Breast epithelium (tissue), 4 donors: ENCODE measurements at places on chromosomes 1 and 21.

DNA sequence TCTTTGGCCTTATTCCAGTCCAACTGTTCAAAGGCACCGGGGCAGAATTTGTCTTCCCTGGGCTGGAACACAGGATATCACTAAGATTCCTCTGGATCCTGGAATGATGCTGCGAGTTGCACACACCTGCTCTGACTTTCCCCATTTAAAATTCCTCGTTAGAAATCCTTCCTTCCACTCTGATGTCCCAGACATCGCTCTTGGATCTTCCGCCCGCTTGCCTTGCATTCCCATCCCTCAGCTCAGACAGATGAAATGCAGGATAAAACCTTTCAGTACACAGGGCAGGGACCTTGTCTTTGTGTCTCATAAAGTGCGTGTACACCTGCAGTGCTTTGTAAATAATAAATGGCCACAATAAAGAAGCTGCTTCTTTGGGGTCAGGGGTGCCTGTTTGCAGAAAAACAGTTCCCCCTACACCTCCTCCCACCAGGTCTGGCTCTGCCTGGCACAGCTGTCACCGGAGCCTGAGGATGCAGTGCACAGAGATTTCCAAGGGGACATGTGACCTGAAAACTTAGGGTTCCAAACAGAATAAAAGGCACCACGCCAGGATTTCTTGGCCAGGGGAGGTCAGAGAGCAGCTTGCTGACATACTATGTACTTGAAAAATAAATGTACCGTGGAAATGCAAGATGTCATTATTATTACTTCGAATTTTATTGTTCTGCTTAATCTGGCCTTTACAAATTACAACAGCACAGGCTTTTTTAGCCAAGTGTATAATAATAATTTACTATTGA lies 62.9 kb upstream of the SYT6 start:
- no peak for DNase-seq
- no peaks in the 10 kb centered on the region for H3K36me3 ChIP-seq
- no peaks in the 10 kb centered on the region for H3K27me3 ChIP-seq
- no peak overlapping the region for H3K4me3 ChIP-seq
- no peak overlapping the region for H3K27ac ChIP-seq

DNA sequence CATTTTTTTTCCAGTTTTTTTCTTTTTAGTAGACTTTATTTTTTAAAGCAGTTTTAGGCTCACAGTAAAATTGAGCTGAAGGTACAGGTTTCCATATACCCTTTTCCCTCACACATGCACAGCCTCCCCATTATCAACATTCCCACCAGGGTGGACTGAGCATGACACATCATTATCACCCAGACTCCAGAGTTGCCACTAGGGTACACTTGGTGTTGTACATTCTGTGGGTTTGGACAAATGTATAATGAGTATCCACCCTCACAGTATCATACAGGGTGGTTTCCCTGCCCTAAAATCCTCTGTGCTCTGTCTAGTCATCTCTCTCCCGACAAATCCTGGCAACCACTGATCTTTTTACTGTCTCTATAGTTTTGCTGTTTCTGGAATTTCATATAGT lies 3.0 kb upstream of the AIM2 start:
- no peak overlapping the region for H3K4me3 ChIP-seq
- no peaks in the 10 kb centered on the region for H3K36me3 ChIP-seq
- no peaks in the 10 kb centered on the region for H3K4me1 ChIP-seq
- H3K27ac ChIP-seq: no peak overlapping the region
- no peaks in the 10 kb centered on the region for H3K27me3 ChIP-seq

DNA sequence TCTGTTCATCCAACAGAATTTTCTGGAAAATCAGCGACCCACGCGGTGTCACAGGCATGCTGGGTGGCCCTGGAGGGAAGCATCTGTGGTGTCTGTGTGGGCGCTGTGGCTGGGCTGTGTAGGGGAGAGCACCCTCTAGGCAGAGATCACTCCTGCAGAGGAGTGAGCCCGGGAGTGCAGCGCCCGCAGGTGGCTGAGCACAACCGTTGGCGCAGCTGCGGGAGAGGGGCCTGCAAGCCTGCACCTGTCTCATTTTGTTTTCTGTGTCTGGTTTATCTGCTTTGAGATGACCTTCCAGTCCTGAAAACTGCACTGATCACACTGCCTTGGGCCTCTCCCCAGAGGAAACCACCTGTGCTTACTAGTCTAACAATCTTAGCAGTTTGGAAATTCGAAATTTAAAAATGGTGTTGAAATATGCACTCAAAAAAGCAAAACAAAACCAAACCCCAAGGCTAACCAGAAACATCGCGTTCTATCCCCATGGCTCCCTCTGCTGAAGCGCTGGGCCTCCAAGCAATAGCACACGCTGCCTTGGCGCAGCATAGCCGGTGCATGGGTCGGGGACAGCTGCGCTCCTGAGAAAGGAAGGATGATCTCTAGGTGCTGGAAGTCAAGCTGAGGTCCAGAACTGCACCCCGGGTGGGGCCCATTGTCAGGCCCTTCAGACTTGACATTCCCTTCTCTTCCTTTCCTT lies 4.8 kb downstream of the FAM3B start:
- peak overlapping the region; percentile 20 for H3K27ac ChIP-seq
- DNase-seq: no peak
- no peaks in the 10 kb centered on the region for H3K4me1 ChIP-seq
- H3K4me3 ChIP-seq: no peak overlapping the region
- H3K36me3 ChIP-seq: no peaks in the 10 kb centered on the region
- peaks cover 9% of the 10 kb centered on the region for H3K27me3 ChIP-seq

- H3K36me3 ChIP-seq: no peaks in the 10 kb centered on the region
- no peak overlapping the region for H3K27ac ChIP-seq
- DNase-seq: no peak
- no peak overlapping the region for H3K4me3 ChIP-seq
- no peaks in the 10 kb centered on the region for H3K4me1 ChIP-seq
- no peaks in the 10 kb centered on the region for H3K27me3 ChIP-seq
Observed at GRCh38 chr1:151479462-151479861, 20.2 kb upstream of the POGZ start.

GRCh38 chr21:43809346-43809799 lies 20.0 kb downstream of the RRP1 start:
- no peaks in the 10 kb centered on the region for H3K36me3 ChIP-seq
- no peak overlapping the region for H3K4me3 ChIP-seq
- peaks cover 13% of the 10 kb centered on the region for H3K4me1 ChIP-seq
- H3K27me3 ChIP-seq: no peaks in the 10 kb centered on the region
